ENCODE measurements at places on chromosomes 4 and X.

- no peak for DNase-seq
Measured at GRCh38 chrX:30533266-30533665, 44.3 kb downstream of the TASL start.

GRCh38 chr4:184850431-184851199 is 24.8 kb upstream of the ACSL1 start:
- DNase-seq, result peak; percentile 50

- no peak for DNase-seq
Measured at GRCh38 chr4:118969359-118969758, 80.7 kb downstream of the SYNPO2 start.

DNA sequence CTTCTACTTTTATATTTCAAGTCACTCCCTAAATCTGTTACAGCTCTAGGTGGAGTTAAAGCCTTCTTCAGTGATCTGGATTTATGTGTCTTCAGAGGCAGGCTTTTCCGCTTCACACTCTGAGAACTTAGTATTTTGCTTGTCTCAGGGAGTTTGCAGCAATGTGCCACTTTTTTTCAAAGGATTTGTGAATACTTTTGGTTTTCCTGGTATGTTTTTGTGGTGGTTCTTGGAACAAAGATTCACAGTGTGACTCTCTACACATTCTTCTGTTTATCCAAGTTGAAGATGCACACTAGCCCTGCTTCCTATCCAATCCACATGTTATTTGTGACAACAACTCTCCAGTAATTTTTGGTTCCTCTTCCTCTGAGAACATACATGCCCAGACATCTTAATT is 1253.7 kb downstream of the TECRL start:
- DNase-seq, result no peak

GRCh38 chrX:79556800-79557199 is 189.7 kb upstream of the ITM2A start:
- no peak for DNase-seq

- no peak for DNase-seq
Measured at GRCh38 chr4:89660444-89661172, 176.4 kb downstream of the SNCA start.

DNA sequence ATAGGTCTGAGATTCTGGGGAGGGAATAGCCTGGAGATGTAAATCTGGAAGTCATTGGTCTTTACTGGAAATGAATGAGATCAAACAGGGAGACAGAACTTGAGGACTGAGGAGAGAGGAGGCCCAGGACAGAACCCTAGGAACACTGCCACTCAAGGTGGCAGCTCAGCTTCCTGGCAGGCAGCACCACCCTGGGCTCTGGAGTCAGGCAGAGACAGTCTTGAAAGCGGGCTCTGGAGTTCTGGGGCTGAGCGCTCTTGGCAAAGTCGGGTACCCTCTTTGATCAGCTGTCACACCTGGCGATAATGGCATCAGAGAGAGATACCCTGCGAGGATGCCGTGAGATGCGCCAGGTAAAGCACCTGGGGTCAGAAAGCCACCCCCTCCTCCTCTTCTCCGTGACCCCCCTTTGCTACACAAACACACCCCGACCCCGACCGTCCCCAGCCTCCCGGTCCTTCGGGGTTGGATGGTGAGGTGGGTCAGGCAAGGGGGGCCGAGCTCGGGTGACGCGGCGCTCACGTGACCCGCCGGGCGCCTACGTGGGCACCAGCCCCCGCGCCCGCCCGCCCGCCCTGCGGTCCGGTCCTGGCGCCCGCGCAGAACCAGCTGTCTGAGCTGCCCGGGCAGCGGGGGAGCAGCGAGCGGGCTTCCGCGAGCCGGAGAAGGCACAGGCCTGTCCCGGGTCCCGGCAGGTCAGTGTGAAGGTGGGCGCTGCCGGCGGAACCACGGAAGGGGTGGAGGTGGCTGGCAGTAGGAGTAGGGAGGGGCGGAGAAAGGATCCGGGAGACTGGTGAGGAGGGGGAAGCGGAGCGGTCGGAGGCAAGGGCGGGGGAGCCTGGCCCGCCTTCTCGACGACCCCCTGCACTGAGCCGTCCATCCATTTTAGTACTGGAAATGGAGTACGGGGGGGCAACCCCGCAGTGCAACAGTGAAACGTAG is at the start of gene TCEAL3:
Gene TCEAL3 (plus strand): TSS at position 600 of the 942 bp plus-strand sequence. CDS start 1,102 bp downstream, outside the sequence.
- no peak for DNase-seq

GRCh38 chr4:167722487-167722808 is 369.9 kb upstream of the ANXA10 start:
- DNase-seq, result no peak

GRCh38 chr4:36133086-36133485 is 111.2 kb downstream of the ARAP2 start:
- DNase-seq, result no peak

Measured in activated CD4-positive, alpha-beta T cell treated with anti-CD3 and anti-CD28 coated beads, Interleukin-10, Interleukin-2, amounts not matched to agents 100 ng/mL and 50 ng/mL, durations not matched to agents 16 hours and 8 hours (primary cell).